ENCODE measurements at places on chromosomes 12 and 14. TPM values are rescaled to one million over a fixed set of nuclear protein-coding genes. Genes with fewer than 3 reads are reported as not detected.

HSPB8 gene
- total RNA-seq: 1.5 TPM

GDF3 gene
- total RNA-seq: not detected

HOXC12 gene
- total RNA-seq: not detected

FAM161B gene
- 1.5 TPM for total RNA-seq

MARK3 gene
- total RNA-seq: 86.0 TPM

OR4E2 gene
- not detected for total RNA-seq

CFL2 gene
- total RNA-seq: 70.2 TPM

GRCh38 chr14:61609191-61609843, 86.0 kb upstream of the HIF1A start:
- H3K27me3 ChIP-seq: no peaks in the 10 kb centered on the region
- peaks cover 34% of the 10 kb centered on the region for H3K4me1 ChIP-seq
- H3K4me3 ChIP-seq: no peak overlapping the region

DNA sequence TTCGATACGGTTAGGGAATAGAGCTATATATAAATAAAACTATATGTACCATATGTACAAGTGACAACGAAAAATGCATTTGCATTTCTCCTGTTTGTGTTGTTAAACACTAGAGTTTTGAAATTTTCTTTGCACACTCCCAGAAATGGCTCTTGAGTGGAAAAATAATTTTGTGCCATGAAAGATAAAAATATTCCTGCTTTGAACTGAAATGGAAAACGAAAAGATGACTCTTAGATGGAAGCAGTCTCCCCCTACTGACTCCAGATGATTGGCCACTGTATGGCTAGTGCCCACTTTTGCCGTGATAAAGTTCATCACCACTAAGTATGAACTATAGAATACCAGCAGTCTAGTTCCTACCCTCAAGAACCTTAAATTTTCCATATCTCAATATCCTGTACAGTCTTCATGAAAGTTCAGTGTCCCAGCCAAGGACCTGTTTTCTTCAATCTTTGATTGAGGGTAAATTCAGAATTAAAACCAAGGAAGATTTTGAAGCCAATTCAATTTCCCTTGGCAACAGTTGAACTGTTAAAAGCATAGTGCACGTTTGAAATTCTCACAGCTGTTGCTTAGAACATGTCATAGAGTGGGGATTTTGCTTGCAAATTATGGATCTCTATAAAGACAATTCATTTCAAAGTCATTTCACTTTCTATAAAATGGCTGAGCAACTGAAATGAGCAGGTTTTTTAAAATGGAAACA, 1.6 kb upstream of the PPP2R5E start:
- H3K4me3 ChIP-seq: no peak overlapping the region
- peaks cover 24% of the 10 kb centered on the region for H3K4me1 ChIP-seq
- no peaks in the 10 kb centered on the region for H3K36me3 ChIP-seq
- no peak overlapping the region for H3K27ac ChIP-seq
- no peaks in the 10 kb centered on the region for H3K27me3 ChIP-seq
- DNase-seq: no peak

DNA sequence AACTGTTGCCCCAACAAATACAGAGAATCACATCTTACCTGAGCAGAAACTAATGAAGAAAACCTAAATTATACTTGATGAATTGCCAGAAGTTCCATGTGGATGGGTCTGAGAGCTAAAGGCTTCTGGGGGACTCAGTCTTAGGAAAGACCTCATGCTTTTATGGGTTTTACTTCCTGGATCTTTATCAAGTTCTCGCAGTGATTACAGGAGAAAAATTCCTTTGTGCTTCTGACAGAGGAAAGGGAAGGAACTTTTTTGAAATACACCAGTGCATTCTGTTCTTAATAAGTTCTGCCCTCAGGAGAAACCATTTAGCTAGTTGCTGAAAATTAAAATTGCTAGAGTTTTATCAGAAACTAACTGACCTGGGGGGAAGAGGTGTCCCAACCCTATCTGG, 203.9 kb upstream of the KITLG start:
- H3K4me3 ChIP-seq: no peak overlapping the region
- no peak for DNase-seq
- H3K4me1 ChIP-seq: no peaks in the 10 kb centered on the region
- no peak overlapping the region for H3K27ac ChIP-seq
- no peaks in the 10 kb centered on the region for H3K27me3 ChIP-seq
- no peaks in the 10 kb centered on the region for H3K36me3 ChIP-seq

DNA sequence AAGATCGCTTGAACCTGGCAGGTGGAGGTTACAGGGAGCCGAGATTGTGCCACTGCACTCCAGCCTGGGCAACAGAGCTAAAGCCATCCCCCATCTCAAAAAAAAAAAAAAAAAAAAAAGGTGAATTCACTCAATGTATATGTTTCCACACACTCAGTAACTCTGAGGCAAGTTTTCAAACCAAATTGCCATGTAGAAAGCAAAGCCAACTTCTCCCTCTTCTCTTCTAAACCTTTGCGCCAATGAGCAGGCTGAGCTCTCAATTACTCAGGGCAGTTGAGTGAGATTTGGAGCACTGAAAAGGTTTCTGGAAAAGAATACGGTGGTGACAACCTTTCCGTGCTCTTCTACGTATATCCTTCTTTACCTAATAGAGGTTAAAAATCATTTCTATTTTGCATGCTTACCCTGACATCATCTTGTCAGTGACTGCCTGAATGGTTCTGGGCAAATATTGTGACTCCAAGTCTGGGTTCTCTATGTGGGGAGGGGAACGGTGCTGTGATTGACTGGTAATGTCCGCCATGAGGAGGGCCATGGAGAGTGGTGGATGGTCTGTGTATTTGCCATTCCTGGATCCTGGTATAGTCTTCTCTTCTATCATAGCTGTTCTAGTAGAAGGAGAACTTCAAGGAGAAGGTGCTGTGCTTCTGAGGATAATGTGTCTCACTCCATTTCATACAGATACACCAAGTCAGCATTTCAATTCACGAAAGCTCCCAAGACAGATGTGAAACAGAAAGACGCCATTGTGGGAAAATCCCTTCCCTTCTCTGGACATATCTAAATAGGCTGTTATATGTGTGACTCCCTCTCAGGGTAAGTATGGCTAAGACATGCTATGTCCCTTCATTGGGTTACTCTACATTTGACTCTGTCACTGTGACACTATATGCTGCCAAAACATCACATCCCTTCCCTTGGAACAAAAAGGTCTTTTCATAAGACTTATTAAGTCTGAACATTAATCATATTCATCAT, 46.2 kb upstream of the MED13L start:
- H3K27me3 ChIP-seq: no peaks in the 10 kb centered on the region
- no peaks in the 10 kb centered on the region for H3K36me3 ChIP-seq

DNA sequence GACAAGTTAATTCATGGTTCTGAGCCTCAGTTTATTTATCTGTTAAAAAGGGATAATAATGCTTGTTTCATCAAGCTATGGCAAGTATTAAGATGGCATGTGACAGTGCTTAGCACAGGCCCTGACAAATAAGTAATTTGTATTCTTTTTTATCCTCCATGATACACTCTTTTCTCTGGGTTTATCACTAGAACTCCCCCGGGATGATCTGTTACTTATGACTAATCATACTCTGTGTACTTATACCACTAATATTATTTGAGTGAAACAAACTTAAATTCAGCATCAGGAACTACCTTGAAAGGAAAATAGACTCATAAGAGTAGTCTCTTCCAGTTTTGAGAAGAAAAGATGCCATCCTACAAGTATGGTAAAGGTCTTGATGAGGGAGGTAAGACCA, 283.8 kb downstream of the PAWR start:
- no peak overlapping the region for H3K4me3 ChIP-seq
- no peak for DNase-seq
- no peaks in the 10 kb centered on the region for H3K36me3 ChIP-seq
- H3K4me1 ChIP-seq: no peaks in the 10 kb centered on the region
- no peak overlapping the region for H3K27ac ChIP-seq
- H3K27me3 ChIP-seq: no peaks in the 10 kb centered on the region

DNA sequence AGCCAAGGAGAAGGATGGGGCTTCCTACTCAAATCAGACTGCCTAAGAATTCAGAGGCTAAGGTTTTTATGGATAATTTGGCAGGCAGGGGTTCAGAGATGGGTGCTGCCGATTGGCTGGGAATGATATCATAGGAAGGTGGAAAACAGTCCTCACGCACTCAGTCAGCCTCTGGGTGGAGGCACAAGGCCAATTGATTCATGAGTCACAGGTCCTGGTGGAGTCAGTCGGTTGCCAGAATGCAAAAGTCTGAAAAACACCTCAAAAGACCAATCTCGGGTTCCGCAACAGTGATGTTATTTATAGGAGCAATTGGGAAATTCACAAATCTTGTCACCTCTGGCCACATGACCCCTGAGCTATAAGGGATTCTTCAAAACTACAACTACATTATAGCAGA, 105.5 kb downstream of the GXYLT1 start:
- no peak overlapping the region for H3K27ac ChIP-seq
- no peaks in the 10 kb centered on the region for H3K27me3 ChIP-seq
- no peak overlapping the region for H3K4me3 ChIP-seq
- no peak for DNase-seq

GRCh38 chr14:68711561-68712309, 81.1 kb downstream of the ZFP36L1 start:
- H3K27me3 ChIP-seq: no peaks in the 10 kb centered on the region
- no peak for DNase-seq
- H3K4me1 ChIP-seq: peaks cover 2% of the 10 kb centered on the region

DNA sequence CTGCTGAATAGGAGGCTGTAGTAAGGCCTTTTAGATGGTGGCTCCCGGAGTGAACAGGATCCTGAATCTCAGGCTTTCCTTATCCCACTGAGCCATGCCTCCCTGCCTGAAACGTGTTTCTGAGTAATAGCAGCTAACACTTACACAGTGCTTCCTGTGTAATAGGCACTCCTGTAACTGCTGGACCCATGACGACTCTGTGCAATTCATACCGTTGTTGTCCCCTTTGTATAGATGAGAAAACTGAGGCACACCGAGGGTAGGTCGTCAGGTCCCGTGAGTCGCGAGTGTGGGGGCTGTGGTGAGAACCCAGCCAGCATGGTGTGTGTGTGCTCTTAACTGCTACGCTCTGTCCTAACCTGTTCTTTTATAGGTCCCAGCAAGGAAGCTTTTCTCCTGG, 193.6 kb downstream of the CACNA1C start:
- no peaks in the 10 kb centered on the region for H3K36me3 ChIP-seq
- no peaks in the 10 kb centered on the region for H3K4me1 ChIP-seq

DNA sequence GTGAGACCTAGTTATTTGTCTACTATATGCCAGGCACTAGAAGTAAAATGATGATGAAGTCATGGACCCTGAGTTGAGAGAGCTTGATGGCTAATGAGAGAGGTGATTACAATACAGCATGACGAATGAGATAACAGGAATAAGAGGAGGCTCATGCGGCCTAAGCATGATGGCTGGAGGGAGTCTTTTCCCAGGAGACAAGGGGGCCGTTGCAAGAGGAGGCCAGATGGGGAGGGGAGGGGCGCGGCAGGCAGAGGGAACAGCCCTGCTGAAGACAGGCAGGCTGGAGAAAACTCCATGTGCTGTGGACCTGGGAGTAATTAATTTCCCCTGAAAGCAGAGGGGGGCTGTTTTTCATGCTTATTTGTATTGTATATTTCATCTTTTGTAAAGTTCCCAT, 144.7 kb upstream of the RFLNA start:
- H3K4me1 ChIP-seq: no peaks in the 10 kb centered on the region
- H3K27me3 ChIP-seq: no peaks in the 10 kb centered on the region
- no peak for DNase-seq
- no peaks in the 10 kb centered on the region for H3K36me3 ChIP-seq
- H3K27ac ChIP-seq: no peak overlapping the region
- no peak overlapping the region for H3K4me3 ChIP-seq

- H3K27me3 ChIP-seq: no peaks in the 10 kb centered on the region
- no peaks in the 10 kb centered on the region for H3K36me3 ChIP-seq
- no peak for DNase-seq
- no peak overlapping the region for H3K4me3 ChIP-seq
- H3K4me1 ChIP-seq: no peaks in the 10 kb centered on the region
These were observed 61.5 kb downstream of the SLC6A12 start for GRCh38 chr12:152440-152839.

- no peak overlapping the region for H3K4me3 ChIP-seq
- no peaks in the 10 kb centered on the region for H3K36me3 ChIP-seq
- H3K4me1 ChIP-seq: no peaks in the 10 kb centered on the region
- DNase-seq: no peak
- H3K27me3 ChIP-seq: no peaks in the 10 kb centered on the region
- no peak overlapping the region for H3K27ac ChIP-seq
These were observed 51.2 kb downstream of the SVOP start for GRCh38 chr12:108969622-108970021.

DNA sequence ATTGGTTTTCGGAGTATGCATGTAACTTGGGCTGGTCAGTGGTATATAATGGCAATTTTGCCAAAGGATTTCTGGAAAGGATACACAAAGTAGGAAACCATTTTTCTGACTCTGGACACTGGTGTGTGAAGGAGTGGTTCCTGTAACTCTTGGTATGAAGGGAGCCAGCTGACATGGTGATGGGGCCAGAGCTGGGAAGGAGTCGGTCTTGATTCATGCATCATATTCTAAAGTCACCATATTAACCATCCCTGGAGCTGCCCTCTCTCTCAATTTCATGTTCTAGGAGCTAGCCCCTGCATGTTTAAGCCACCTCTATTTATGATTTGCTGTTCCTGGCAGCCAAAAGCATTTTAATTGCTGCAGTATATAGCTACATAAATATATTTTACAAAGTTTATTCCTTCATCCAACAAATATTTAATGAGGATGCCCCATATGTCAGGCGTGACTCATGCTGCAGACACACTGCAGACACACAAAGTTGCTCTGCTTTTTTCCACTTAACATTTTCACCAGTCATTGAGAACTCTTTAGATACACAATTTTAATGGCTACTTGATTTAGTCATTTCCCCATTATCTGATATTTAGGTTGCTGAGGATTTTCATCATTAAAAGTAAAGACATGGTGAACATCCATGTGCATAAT, 78.7 kb upstream of the PSMC1 start:
- no peaks in the 10 kb centered on the region for H3K27me3 ChIP-seq
- DNase-seq: no peak
- H3K4me1 ChIP-seq: no peaks in the 10 kb centered on the region
- H3K36me3 ChIP-seq: no peaks in the 10 kb centered on the region
- no peak overlapping the region for H3K4me3 ChIP-seq
- H3K27ac ChIP-seq: no peak overlapping the region

DNA sequence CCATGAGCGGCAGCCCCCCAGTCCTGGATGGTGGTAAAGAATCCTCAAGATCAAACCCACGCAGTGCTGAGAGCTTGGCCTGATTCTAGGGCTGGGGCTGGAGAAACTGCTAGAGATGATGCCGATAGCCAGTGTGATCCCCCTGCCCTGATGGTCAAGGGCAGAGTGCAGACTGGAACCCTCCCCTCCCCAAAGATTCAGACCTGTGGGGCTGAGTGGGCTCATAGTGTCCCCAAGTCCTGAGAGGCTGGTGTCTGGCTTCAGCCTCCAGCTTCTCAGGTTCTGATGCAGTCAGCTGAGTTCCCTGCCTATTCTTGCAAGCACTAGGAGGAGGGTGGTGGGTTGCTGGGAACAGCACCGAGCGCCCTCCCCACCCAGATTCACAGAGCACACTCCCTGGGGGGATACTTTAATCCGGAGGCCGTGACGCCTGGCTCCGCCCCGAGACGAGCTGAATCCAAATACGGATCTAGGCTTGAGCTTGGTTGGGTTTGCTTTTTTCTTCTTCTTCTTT, 11.9 kb downstream of the RHOF start:
- H3K4me1 ChIP-seq: peaks cover 3% of the 10 kb centered on the region
- no peak for DNase-seq
- H3K27me3 ChIP-seq: no peaks in the 10 kb centered on the region
- no peaks in the 10 kb centered on the region for H3K36me3 ChIP-seq
- no peak overlapping the region for H3K4me3 ChIP-seq

GRCh38 chr12:113519464-113520307, 48.0 kb upstream of the LHX5 start:
- no peak overlapping the region for H3K27ac ChIP-seq
- H3K36me3 ChIP-seq: no peaks in the 10 kb centered on the region
- no peak for DNase-seq
- H3K27me3 ChIP-seq: peaks cover 9% of the 10 kb centered on the region
